Mammary epithelial cell (primary cell): ENCODE measurements at places on chromosomes 7 and 10.

DNA sequence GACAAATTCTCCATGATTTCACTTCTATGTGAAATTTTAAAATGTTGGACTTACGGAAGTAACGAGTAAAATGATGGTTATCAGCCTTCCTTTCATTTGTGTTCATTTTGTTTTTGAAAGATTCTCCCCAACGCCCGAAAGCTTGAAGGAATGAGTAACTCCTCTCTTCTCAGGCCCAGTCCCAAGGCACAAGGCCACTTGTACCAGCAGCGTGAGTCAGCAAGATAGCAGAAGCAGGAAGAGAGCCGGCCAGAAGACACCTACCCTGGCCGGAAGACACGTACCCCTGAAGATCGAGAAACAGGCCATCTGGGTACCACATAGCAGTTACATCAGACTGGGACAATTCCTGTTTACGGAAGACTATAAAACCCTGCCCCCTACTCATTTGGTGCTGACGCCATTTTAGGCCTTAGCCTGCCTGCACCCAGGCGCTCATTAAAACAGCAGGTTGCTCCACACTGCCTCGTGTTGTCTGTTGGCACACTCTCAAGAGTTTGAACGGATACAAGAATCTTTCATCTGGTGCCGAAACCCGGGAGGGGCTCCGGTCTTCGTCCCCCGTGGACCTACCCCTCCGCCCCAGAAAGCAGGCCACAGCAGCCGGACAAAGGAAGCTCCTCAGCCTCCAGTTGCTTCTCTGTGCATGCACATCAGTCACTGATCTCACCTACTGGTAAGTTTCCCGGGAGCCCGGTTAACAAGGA lies 60.4 kb downstream of the LRRC17 start:
- DNase-seq, result no peak

GRCh38 chr10:104809288-104810090 lies 168.4 kb downstream of the SORCS3 start:
- DNase-seq, result peak; percentile 85

DNA sequence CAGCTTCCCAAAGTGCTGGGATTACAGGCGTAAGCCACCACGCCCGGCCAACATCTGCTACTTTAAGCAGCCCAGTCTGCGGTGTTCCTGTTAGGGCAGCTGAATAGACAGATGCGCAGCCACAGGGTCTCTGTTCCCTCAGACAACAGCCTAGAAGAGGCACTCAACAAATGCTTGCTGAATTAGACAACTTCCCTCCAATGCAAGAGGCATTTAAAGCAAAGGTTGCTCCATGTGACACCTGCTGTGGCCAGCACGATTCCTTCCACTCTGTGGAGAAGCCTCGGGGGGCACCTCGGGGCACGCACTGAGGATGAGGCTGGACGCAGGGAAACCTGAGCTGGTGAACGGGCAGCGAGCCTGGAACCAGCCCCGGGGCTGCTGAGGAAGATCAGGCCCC lies 237.8 kb downstream of the MAD1L1 start:
- DNase-seq, result no peak

- DNase-seq, result peak; percentile 29
These were observed 9.4 kb downstream of the NXPH1 start for GRCh38 chr7:8442814-8443304.

DNA sequence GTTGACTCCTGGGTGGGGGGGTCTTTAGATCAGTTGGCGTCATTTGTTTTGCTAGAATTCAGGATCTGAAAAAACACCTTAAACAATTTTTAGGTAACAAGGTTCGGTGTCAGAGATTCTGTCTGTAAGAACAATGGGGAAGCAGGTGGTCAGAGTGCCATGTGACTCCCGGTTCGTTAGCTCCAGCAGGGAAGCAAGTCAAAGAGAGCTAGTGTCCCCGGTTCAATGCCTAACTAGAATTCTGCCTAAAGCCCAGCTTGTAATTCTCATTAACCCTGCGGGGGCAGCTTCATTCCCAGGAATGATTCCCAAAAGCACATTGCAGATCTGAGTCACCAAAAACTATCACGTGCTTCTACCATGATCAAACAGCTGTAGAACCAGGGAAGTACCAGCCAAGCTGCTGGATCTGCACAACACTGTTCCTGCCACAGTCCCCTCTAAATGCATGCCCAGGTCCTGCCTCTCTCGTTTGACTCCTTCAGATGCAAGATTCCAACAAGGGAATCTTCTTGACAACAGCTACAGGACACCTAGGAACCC lies 664.3 kb upstream of the CELF2 start:
- DNase-seq, result no peak

- DNase-seq, result no peak
These were observed 6.2 kb upstream of the CHST15 start for GRCh38 chr10:124099604-124100003.

GRCh38 chr10:44978570-44979280 lies at the start of gene DEPP1:
Gene DEPP1, minus strand, starts transcription at chr10:44978809. Its CDS starts 779 bp downstream, at chr10:44978030.
- DNase-seq, result peak; percentile 95

- DNase-seq, result no peak
These were observed 312.6 kb downstream of the PLXDC2 start for GRCh38 chr10:20128811-20129210.

GRCh38 chr10:43396061-43396927 lies 12.7 kb downstream of the HNRNPF start:
- DNase-seq, result peak; percentile 67

DNA sequence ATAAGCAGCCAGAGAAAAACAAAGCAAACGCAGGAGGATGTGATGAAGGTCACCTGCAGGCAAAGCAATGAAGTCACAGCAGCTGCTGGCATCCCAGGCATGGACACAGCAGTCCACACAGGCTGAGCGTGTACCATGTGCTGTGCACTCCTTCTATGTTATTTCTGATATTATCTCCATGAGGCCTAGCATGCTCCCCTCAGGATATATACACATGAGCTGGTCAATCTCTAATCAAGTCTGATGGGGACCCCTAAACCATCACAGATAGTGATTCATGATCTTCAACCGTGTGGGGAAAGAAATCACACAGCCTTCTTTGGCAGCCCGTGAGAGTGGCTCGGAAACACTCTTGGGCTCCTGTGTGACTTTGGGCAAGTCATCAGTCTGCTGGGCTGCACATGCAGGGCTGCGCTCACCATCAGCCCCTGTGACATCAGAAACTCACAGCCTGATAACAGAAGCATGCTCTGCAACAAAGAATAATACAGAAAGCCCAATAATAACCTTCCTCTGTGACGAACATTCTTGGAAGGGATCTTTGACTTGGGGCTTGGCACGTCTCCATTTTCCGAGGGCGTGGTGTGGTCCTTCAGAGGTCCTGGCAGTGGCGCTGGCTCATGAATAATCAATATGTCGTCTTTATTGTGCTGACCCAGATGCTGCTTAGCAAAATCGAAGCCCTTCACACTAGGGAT lies 83.0 kb upstream of the ATP6V0A4 start:
- no peak for DNase-seq

DNA sequence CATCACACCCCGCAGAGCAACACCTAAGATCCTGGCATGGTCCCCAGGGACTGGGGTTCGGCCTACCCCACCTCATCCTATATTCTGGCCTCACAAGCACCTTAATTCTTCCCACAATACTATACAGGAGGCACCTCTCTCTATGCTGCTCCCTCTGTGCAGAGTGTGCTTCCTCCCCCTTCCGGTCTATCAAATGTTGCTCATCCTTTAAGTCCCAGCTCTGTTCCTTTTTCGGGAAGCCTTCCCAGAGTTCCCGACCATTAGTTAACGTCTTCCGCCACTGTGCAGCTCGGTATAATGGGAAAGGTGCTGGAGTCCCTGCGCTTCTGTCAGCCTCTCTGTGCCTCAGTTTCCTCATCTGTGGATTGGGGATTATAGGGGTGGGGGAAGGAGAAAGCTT lies 21.8 kb downstream of the PALD1 start:
- no peak for DNase-seq

DNA sequence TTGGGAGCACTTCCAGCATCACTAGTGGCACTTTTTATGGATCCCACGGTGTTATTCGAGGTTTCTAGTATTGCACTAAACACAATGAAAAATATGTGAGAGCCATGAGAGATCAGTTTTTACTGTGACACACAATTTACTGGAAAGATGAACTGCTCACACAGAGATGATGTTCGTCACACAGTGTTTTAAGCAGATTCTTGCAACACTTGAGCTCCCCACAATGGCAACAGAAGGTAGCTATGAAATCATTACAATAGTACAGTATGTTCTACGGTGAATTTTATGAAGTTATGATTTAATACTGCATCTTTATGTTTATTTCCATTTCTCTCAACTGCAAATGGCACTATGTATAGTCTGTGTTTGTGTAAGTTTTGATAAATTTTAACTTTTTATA lies 27.4 kb upstream of the ENTPD1 start:
- peak; percentile 6 for DNase-seq

DNA sequence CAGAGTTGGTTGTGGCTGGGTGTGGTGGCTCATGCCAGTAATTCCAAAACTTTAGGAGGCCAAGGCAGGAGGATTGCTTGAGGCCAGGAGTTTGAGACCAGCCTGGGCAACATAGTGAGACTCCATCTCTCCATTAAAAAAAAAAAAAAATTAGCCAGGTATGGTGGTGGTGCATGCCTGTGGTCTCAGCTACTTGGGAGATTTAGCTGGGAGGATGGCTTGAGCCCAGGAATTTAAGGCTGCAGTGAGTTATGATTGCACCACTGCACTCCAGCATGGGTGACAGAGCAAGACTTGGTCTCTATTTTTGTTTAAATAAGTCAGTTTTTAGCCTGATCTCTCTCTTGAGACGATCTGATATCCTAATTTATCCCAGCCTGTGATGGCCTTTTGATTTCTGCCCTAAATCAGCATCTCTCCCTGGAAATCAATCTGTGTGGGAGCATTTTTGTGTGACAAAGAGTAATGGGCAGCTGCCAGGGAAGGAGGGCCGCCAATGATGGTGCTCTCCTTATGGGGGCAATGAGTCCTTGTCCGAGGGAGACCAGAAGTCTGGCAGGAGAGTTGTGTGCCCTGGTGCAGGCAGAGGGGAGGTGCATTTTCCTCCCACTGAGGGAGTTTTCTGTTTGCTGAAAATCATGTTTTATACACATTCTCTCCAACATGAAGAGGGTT lies 111.0 kb downstream of the NRP1 start:
- DNase-seq, result no peak

- DNase-seq, result no peak
These were observed 135.9 kb downstream of the PAXIP1 start for GRCh38 chr7:154867068-154867467.

DNA sequence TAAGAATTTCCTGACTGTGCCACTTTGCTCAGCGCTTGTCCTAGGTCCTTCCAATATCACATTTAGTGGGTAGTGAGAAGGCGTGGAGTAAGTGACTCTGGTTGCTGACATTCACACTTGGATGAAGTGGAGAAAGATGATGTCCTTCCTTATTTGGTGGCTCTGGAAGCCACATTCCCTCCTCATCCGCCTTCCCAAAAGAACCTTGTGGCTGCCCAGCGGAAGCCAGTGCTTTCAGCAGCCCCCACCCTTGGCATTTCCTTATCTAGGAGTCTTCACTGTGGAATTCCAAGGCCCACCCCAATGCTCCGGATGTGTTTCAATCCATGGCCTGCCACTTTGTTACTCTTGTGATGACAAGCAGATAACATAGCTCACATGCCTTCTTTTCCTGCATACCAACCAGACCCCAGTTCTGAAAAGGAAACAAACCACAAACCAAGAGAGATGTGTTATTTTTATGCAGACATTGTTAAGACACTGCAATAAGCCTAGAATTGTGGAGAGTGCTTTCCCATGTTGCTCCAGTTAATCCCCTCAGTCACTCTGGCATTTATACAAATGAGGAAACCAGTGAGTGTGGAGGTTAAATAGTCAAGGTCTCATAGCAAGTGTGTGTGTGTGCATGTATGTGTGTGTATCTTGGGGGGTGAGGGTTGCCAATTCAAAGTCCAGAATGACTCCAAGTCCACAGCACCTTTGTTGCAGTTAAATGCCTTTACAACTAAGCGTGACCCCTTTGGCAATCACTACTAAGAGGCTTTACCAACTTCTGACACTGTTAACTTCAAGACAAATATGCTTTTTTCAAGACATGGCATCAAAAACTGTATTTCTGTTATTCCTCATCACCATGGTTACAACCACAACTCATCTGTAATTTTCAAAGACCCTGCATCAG lies 10.3 kb upstream of the ANKRD1 start:
- no peak for DNase-seq

DNA sequence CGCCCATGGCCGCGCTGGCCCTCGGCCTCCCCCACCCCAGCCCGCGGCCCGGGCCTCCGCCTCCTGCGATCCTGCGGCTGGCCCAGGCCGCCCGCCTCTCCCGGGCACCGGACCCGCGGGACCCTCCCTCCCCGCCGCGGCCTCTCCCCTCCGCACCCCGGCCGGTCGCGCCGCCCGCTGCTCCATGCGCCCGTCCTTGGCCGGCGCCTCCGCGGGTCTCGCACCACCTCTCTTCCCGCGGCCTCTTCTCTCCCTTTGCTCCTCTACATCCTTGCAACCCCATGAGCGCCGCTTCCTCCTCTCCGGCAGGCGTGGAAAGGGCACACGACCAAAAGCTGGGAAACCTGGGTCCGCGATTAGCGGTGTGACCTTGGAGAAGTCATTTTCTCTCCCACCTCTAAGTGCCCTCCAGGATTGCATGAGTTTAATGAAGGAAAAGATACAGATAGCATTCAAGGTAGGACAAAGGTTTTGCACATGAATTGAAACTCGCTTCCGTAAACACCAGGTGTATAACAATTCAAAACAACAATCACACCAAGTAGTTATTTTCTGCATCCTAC lies 448 bp upstream of the SRPK2 start:
- DNase-seq, result peak; percentile 50

DNA sequence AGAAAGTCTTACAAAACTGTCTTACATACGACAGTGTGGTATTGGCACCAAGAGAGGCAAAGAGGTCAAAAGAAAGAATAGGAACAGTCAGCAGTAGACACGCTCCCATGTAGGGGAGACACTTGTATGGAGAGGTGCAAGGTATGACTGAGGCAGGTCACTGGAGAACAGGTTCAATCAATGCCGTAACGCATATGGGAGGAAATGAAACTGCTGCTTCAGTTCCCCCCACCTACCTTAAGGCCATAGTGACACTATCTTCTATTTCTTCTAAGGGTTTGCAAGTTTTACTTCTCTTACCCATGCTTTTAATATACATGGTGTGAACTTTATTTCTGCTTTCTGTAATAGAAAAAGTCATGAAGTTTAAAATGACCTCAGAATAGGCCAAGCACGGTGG lies 5.5 kb upstream of the PITRM1 start:
- no peak for DNase-seq

DNA sequence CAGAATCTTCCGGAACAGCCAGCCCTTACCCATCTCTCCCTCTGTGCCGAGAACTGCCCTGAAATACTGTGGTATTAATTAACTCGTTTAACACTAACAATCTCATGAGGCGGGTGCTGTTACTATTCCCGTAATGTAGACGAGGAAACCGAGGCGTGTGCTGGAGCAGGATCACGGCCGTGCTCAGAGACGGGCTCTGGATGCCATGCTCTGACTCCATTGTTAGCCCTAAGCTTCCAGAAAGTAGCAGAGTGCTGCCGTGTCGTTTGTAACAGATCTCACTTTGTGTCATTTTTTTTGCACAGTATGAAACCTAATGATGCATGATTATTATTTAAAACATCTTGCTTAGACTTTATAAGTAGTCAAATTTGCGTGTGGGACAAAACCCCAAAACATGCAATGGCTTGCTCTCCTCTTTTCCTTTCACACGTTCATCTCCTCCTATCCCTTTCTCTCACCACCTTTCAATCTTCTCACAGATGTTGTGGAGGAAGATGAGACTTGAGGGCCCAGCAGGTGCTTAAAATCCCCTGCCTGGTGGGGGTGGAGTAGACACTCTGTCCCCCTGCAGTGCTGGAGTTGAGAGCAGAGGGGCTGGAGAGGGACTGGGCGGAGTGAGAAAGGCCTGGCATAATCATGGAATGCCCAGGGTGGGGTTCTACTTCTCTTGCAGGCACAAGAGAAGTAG lies 482 bp upstream of the ACTR3C start:
- no peak for DNase-seq

- no peak for DNase-seq
These were observed 143.4 kb downstream of the VPS50 start for GRCh38 chr7:93375603-93376002.
